ENCODE measurements at places on chromosomes 6 and 20.

- DNase-seq: no peak
Measured at GRCh38 chr20:62362590-62362940, 4.5 kb downstream of the LAMA5 start.

GRCh38 chr6:27593861-27594260, 121.0 kb upstream of the ZNF184 start:
- DNase-seq: no peak

DNA sequence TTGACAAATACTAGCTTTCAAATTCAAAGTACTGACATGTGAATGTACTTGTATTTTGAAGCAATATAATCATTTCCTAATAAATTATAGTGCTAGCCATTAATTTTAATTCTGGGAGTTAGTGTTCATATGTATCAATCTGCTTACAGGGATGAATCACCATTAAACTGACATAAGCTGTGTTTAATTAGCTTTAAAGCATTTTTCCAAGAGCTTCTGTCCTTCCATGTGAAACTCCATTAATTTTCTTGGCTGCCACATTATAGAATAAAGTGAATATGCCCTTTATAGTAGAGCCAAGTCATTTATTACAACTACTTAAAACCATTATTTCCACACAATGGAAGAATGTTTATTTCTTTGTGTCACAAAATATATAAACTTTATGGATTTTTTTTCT, 150.8 kb downstream of the COL21A1 start:
- DNase-seq: no peak

- no peak for DNase-seq
Measured at GRCh38 chr20:42313704-42314103, 695.5 kb upstream of the CHD6 start.

GRCh38 chr20:20334489-20334888, 33.4 kb upstream of the INSM1 start:
- DNase-seq: no peak

DNA sequence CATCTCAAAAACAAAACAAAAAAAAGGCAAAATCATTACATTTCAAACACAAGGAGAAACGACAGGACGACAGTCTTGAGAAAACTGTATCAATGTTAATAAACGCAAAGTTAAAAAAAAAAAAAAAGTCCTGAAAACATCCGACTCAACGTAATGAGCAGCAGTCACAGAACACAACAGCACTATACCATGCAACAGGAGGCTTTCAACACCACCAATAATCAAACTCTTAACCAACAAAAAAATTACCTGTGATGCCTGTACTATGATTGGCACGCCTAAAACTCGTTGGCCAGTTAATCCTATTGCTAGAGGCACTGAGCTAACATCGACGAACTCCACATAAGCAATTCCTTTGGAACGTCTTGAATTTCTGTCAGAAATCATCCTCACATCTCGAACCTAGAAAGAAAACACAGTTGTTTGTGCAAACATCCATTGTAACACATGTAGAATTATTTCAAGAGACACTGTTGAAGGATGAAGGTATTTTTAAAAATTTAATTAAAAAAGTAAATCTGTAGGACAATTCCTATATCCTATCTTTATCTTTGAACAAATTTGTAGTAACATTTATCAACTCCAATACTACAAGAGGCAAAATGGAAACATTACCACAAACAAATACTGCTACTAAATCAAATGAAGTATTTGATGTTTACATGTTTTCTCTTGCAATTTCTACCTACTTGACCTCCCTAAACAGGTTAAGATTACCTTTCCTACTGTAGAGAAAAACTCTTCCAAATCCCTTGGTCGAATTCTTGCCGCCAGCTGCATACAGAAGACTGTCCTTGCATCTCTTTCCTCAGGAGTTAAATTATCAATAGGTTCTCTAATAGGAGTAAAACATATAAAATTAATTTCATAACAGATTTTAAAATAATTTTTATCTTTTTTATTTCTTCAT, 17.5 kb downstream of the RBM39 start:
- no peak for DNase-seq

DNA sequence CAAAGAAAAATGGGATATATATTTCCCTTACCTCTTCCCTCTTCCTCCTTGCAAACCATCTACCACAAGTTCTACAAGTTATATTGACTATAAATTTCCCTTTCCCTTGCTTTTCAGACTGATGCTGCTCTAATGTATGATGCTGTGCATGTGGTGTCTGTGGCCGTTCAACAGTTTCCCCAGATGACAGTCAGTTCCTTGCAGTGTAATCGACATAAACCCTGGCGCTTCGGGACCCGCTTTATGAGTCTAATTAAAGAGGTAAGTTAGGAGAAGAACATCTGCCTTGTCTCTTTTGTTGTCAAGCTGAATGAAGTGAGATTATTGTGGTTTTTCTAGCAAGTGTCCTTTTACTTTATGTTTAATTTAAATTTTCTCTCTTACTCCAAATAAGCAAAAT, 406.0 kb downstream of the GRIK2 start:
- no peak for DNase-seq

DNA sequence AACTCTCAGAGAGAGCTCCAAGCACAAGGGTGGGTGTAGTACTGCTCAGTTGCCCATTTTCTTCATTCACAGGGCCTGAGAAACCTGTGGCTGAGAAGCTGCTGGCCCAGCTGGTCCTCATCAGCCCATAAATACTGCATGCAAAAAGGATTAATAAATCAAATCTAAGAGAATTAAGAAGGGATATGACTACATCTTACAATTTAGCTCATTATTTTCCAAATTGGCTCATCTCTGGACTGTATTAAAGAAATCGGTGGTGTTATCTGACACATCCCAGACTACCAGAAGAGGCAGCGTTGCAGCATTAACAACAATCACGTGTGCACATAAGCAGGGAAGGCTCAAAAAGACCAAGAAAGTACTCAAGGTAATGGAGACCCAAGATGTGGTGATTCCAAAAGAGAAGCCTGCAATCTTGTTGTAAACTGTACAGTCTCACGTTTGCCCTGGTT, 90.7 kb downstream of the CD24 start:
- no peak for DNase-seq

GRCh38 chr20:34350095-34350494, 13.0 kb upstream of the ITCH start:
- no peak for DNase-seq

- no peak for DNase-seq
Measured at GRCh38 chr6:111579816-111580215, 25.9 kb downstream of the TRAF3IP2 start.

GRCh38 chr6:116963972-116964371, 86.9 kb downstream of the RFX6 start:
- DNase-seq: no peak

DNA sequence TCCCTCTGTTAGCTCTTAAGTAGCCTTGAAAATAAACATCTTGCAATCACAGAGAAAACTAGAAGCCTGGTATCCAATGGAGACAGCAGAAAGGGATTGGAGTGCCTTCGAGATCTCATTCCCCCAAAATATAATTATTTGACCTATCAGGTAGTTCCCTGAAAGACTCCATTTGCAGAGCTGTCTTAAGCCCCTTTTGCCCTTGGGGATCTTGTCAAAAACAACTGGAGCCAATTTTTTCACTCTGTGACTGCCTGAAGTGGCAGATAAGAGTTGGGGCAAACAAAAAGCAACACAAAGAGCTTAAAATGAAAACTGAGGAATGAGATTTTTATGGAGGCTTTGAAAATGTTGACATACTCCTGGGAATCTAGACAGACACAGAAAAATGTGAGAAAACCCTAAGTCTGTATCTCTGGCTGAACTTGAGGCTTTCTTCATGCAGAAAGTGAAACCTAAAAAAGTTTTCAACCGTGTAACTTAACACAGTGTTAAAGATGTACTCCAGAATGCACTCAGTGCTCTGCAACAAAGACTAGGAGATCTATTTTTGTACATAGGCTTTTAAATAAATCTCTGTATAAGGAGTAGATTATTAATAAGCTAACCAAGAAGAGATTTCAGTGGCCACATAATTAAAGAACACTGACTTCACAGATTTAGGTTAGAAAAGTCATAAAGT, 971.1 kb upstream of the MAN1A1 start:
- DNase-seq: no peak

DNA sequence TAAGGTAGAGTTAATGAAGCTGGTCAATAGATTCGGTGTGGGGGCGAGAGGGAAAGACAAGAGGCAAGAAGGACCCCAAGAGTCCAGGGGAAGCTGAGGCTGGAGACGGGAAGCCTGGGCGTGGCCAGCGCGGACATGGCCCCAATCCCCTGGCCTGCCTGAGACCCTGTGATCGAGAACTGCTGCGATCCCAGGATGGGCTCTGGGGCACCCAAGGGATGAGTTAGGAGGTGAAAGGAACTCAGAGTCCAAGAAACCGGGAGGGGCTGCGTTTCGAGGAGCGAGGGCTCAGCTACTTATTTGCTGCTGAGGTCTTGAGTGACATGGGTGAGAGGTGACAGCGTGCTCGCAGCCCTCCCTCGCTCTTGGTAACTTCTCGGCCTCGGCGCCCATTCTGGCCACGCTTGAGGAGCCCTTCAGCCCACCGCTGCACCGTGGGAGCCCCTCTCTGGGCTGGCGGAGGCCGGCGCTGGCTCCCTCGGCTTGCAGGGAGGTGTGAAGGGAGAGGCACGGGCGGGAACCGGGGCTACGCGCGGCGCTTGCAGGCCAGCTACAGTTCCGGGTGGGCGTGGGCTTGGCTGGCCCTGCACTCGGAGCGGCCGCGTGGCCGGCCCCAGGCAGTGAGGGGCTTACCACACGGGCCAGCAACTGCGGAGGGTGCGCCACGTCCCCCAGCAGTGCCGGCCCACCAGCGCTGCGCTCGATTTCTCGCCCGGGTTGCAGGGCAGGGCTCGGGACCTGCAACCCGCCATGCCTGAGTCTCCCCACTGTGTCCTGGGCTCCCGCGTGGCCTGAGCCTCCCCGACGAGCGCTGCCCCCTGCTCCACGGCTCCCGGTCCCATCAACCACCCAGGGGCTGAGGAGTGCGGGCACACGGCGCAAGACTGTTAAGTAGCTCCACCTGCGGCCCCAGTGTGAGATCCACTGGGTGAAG, 58.2 kb downstream of the IRF4 start:
- no peak for DNase-seq

DNA sequence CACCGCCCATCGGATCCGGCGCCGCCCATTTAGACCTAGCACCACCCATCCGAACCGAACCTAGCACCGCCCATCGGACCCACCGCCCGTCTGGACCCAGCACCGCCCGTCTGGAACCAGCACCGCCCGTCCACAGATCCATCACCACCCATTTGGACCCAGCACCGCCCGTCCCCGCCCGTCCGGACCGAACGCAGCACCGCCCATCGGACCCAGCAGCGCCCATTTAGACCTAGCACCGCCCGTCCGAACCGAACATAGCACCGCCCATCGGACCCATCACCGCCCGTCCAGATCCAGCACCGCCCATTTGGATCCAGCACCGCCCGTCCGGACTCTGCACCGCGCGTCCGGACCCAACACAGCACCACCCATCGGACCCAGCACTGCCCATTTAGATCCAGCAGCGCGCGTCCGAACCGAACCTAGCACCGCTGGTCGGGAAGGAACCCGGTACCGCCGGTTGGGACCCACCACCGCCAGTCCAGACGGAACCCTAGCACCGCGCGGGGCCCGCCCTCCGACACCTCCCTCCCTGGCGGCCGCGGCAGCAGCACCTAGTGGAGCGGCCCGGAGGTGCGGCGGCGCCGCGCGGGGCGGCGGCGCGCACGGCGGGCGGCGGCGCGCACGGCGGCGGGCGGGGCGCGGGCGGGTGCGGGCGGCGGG, 348 bp upstream of the AFDN start:
- no peak for DNase-seq

DNA sequence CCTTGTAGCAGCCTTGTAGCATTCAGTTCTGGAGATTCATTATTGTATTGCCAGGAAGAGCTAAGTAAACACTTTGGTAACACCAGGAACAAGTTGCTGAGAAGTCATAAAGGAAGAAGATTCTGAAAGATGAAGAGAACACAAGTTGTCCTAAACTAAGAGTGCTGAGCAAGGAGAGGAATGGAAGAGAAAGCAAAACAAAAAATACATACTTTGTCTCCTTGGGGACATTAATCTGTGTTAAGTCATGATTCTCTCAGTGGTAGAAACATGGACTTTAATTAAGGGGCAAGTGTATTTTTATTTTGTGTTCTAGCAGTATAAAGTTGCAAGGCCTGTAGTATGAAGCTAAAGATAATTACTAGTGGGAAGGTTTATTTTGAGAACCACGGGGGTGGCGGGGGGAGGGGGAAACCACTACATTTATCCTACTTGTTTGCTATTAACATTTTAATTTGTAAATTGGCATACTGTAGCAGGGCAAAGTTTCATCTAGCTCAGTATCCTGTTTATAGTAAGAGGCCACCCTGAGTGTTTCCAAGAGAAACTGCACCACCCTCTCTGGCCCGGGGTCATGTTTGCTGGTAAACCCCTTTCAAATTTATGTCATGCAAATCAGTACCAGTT, 463.0 kb downstream of the CDKAL1 start:
- peak; percentile 15 for DNase-seq

DNA sequence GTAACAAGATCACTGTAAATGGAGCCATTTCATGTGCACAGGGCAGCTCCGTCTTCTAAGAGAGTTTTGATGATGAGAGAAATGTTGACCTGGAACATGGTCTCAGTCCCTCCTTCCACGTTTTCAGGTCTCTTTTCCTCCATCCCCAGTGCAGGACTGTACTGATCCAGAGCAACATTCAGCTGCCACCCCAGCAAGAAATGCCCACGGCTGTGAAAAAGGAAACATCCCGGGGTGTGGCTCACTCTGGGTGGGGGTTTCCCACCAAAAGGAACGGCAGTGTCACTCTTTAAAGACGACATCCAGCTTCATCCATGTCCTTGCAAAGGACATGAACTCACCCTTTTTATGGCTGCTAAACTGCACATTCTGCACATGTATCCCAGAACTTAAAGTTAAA, 92.6 kb downstream of the ERMARD start:
- no peak for DNase-seq

DNA sequence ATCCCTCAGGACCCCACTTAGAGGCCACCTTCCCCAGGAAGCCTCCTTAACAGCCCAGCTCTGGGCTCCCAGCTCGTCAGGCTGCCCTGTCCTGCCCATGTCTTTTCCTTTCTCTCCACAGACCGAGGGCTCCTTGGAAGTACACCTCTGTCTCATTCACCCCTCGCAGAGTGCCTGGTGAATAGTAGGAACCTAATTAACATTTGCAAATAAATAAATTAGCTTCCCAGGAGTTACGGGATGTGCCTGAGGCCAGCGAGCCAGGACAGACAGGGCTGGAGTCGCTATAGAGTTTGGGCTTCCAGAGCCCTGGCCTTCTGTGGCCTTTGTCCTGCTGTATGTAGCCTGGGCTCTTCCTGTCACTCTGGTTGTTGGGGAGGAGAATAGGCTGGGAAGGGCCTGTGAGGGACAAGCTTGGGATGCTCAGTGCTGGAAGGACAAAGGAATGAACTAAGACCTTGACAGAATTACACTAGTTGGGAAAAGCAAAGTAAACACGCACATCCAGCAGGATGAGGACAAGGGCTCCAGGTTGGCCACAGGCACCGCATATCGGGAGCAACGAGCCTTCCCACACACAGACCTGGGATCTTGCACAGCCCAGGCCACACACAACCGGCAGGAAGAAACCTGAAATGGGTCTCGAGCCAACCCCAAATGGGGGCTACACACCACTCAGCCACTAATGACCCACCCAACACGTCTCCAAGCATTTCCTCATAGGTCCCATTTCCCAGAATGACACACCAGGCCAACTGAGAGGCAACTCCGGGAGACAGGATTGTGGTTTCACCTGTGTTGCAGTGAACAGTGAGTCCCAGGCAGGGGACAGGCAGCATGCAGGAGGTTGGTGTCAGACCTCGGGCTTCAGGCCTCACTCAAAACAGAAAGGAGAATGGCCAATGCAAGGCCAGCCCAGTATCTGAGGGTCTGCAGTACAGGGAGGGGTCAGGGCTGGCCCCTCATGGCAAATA, 9.7 kb downstream of the MAP1LC3A start:
- DNase-seq: no peak
